GM18507 (cell line): ENCODE measurements at places on chromosomes 7 and 10.

DNA sequence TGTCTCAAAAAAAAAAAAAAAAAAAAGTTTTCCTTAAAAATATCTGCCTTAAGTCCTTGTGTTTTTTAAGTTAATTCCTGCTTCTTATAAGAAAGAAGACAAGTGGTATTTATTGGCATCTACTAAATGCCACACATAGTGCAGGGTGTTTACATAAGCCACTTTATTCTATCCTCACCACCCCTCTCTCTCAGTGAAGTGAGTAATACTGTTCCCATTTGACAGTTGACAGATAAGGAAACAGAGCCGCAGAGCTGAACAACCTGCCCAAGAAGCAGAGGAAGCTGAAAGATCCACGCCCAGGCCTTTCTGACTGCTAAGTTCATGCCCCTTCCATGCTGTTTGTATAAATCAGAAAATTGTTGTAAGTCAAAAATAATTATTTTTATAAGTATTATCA is 54.1 kb downstream of the ABLIM1 start:
- DNase-seq = no peak

DNA sequence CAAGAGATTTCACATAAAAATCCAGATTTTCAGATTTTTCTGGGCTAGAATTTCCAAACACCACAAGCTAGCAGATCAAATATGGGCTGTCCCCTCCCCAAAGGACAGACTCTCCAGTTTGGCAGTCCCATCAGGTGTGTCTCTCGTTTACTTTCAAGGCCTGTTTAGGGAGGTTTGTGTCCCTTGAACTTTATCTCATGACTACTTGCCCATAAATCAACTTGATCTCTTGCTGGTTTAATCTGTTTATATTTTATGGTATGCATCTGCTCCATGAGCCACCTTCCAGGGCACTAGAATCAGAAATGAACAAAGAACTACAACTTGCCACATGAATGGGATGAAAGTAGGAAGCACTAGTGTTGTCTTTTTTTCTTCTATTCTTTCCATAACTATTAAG is 5.2 kb downstream of the ZDHHC6 start:
- no peak for DNase-seq

GRCh38 chr10:72186982-72187330 is 28.9 kb upstream of the ANAPC16 start:
- DNase-seq = no peak

DNA sequence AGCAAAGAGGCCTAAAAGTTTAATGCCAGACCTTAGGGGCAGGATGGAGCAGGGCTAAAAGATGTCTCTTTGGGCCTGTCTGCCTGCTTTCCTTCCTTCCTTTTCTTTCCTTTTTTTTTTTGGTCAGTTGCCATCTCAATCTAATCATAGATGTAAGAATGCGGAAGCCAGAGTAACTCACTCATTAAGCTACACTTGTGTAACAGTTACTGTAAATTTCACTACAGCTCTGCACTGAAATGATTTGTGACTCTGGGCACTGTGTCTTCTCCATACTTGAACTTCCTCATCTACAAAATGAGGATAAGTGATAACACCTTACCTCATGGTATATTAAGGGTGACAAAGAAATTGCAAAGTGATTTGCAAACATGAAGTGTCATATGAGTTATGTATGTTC is 75.5 kb upstream of the AGK start:
- DNase-seq = no peak
